NCI-H460 (cell line): ENCODE measurements at places on chromosomes 11 and 22. TPM values are rescaled to one million over a fixed set of nuclear protein-coding genes. Genes with fewer than 3 reads are reported as not detected.

Gene APIP
- total RNA-seq: 35.9 and 39.6 TPM in 2 replicates

DNA sequence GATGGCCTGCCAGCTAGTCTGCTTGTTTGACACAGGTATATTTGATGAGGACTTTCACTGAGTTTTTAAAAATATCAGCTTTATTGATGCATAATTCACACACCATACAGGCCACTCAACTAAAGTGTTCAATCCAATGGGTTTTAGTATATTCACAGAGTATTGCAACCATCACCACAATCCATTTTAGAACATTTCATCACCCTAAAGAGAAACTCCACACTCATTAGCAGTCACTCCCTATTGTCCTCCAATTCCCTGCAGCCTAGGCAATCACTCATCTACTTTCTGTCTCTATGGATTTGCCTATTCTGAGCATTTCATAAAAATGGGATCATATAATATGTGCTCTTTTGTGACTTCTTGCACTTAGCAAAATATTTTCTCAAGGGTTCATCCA, 397.9 kb upstream of the NARS2 start:
- DNase-seq: no peak

DNA sequence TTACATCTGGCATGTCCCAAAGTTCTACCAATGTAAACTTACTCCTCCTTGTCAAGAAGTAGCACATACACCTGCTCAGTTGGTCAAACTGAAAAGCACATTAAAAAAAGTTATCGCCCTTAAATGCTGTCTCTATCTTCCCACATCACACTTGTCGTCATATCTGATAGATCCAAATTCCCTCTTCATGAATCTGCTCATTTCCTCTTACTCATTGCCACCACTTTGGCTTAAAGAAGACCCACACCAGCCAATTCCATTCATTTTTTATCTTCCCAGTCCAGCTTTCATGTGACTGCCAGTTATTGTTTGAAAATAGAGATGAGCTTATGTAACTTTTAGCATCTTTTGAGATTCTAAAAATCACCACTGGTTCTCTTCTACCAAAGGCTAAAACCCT, 305.9 kb upstream of the MTNR1B start:
- DNase-seq: no peak

- no peak for DNase-seq
These were observed 37.8 kb upstream of the CELSR1 start for GRCh38 chr22:46574993-46575910.

- DNase-seq: no peak
These were observed 180.9 kb downstream of the KIF18A start for GRCh38 chr11:27926981-27927481.

- no peak for DNase-seq
These were observed 449.8 kb downstream of the SOX6 start for GRCh38 chr11:15906481-15907035.

DNA sequence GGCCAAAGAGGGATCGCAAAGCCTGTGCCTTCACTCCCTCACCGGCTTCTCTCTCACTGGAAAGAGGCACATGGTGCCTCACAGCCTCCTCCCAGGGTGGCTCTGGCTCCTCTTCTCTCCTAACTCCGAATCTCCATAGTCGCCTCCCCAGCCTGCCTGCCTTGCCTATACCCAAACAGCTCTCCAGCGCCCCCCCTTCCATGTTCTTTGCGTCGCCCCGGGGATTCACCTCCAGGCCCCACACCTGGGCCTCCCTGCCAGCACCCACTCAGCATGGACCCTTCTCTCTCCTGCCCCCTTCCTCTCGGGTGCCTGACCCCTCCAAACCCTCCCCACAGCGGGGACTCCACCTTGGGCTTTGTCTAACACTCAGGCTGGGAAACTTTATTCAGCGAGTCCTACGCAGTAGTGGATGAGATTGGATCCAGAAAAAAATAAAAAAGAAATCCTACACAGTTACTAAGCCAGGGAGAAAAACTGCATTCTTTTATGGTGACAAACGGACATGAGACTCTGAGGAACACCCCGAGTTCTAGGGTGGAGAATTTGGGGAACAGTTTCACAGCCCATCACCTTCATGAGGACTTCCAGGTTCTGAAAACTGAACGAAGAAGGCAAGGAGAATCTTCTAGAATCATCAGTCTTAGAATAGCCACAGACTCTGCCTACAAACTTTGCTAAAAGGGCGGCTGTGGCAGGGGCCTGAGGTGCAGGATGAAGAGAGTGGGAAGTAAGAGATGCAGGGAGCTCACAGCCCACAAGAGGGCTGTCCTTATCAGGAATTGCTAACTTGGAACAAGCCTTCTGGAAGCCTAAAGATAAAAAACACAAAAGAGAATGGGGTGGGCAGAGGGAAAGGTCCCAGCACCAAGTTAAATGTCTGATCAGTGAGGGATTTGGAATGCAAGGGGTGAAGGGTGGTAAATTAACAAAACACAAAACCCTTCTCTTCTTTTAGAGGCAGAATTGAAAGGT, 5.3 kb downstream of the PPM1F start:
- no peak for DNase-seq

GRCh38 chr11:48109046-48109666, 107.5 kb upstream of the OR4B1 start:
- DNase-seq: peak; percentile 29

Gene SAA1
- total RNA-seq: not detected in 2 replicates

GRCh38 chr11:17366495-17366894, 14.9 kb downstream of the NCR3LG1 start:
- DNase-seq: no peak

GRCh38 chr11:726278-727220, 20.5 kb downstream of the EPS8L2 start:
- no peak for DNase-seq

Gene MUC2
- total RNA-seq: not detected in 2 replicates

Gene KRTAP5-1
- not detected in 2 replicates for total RNA-seq

Gene KCNQ1OT1
- total RNA-seq: 0.49 and 0.72 TPM in 2 replicates

Gene ZNF214
- 1.4 and 2.9 TPM in 2 replicates for total RNA-seq

GRCh38 chr11:17923217-17923616, 89.6 kb downstream of the SERGEF start:
- DNase-seq: no peak

Gene OR10AG1
- total RNA-seq: not detected in 2 replicates

DNA sequence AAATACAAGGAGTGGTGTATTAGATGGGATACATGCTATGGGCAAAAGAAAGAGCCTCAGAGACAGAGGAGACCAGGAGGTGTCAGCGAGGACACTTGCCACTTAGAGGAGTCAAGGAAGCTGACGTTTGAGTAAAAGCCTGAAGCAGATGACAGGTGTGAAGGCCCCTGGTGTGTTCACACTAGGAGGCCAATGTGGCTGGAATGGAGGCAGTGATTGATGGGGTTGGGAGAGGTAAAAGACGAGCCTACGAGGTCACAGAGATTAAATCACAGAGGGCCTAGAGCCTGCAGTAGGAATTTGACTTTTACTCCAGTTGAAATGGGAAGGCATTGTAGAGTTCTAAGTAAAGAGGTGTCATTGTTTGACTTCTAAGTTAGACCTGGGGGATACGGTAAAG, 12.0 kb upstream of the GDPD5 start:
- no peak for DNase-seq

DNA sequence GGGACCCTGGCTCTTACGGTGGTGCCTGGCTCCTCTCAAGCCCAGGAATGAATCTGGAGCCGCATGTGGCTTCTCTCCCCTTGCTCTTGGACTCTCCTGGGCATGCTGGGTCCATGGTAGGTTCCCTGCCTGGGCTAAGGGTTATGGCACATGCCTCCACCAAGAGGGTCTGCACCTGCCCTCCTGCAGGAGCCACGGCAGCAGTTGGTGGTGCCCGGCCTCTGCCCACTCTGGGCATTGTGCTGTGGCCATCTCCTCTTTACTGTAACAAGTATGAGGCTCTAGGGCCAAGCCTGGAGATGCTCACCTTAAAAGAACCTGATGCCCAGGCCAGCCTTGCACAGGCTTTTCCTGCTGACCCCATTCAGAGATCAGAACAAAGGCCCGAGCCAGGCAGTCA, 104.0 kb upstream of the PITPNB start:
- DNase-seq: no peak

- DNase-seq: no peak
These were observed 104.1 kb downstream of the MPPED1 start for GRCh38 chr22:43515902-43516301.

Gene TTC36
- total RNA-seq: not detected in 2 replicates

GRCh38 chr11:102389253-102389652, 42.2 kb downstream of the BIRC2 start:
- DNase-seq: no peak

- no peak for DNase-seq
These were observed 17.8 kb upstream of the CSNK1E start for GRCh38 chr22:38335077-38335476.

Gene OR8A1
- total RNA-seq: not detected in 2 replicates

DNA sequence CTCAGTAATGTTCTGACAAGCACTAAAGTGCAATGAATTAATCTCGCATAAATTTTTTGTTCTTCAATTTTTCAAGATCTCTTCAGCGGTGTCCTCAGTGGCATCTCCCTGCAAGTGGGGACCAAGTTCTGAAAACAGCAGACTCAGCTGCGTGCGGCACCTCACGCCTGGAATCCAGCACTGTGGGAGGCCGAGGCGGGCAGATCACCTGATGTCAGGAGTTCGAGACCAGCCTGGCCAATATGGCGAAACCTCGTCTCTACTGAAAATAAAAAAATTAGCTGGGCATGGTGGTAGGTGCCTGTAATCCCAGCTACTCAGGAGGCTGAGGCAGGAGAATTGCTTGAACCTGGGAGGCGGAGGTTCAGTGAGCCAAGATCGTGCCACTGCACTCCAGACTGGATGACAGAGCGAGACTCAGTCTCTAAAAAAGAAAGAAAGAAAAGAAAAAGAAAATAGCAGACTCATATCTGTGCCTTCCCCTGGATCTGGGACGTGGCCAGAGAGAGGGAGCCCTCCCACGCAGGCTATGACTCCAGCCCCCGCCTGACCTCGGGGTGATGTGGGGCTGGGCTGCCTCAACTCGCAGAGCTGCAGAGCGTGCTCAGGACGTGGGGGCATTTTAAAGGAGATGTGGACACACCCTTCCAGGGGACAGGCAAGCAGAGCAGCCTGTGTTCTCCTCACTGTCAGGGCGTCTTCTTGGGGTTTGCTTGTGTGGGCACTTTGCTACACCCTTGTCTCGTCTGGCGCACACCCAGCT, 346.6 kb downstream of the BRD1 start:
- DNase-seq: no peak

DNA sequence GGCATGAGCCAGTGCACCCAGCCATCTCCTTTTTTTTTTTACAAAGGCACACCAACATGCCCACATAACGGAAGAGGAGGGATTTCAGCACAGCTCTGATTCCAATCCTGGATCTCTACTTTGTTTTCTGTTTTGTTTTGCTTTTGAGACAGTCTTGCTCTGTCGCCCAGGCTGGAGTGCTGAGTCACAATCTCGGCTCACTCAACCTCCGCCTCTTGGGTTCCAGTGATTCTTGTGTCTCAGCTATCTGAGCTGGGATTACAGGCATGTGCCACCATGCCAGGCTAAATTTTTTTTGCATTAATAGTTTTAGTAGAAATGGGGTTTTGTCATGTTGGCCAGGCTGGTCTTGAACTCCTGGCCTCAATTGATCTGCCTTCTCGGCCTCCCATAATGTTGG, 28.1 kb downstream of the VSTM5 start:
- DNase-seq: no peak

DNA sequence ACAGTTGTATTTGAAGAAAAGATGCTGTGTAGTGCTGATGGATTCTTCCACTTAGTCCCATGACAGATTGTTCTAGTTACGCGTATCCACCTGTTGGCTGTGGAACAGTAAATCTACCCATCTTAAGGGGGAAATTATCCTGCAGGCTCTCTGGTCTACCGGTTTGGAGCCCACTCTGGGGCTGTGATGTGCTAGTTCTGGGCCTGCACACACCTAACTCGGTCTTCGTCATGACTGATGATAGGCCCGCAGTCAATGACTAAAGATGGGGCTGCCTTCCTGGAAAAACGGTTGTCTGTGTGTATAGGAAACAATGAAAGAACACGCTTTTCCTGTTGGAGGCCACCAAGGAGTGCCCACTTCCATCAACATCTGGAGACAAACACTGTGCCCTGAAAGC, 6.2 kb upstream of the RBM4B start:
- DNase-seq: no peak

GRCh38 chr11:2798951-2799761, 86.4 kb downstream of the CDKN1C start:
- DNase-seq: no peak

DNA sequence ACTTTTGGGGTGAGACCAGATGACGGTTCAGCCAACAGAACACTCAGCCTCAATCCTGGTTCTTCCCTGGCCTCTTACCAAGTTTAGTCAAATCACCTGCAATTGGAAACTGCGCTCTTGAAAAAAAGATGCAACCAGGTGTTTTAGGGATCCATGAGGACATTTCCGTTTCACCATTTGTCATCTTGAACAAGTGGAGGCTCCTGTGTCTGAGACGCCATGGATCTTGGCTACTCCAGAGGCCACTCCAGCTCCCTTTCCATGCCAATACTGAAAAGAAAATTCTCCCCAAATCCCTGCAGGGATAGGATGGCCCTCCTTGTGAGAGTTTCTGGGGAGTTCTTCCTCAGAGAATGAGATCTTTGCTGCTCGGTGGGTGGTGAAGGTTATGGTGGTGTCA, 27.7 kb downstream of the LRRC74B start:
- no peak for DNase-seq

Gene USH1C
- 24.6 and 35.4 TPM in 2 replicates for total RNA-seq

- DNase-seq: no peak
These were observed 9.3 kb upstream of the WBP2NL start for GRCh38 chr22:41989246-41989645.
